Activated T-cell treated with anti-CD3 and anti-CD28 coated beads, Interleukin-2, amount 50 U/mL, for 4 hours (primary cell): ENCODE measurements at places on chromosomes 12 and 14.

- peak; percentile 12 for DNase-seq
Measured at GRCh38 chr12:100668945-100669536, 95.6 kb downstream of the GAS2L3 start.

- no peak for DNase-seq
Measured at GRCh38 chr14:77738559-77739250, 22.3 kb downstream of the SNW1 start.

DNA sequence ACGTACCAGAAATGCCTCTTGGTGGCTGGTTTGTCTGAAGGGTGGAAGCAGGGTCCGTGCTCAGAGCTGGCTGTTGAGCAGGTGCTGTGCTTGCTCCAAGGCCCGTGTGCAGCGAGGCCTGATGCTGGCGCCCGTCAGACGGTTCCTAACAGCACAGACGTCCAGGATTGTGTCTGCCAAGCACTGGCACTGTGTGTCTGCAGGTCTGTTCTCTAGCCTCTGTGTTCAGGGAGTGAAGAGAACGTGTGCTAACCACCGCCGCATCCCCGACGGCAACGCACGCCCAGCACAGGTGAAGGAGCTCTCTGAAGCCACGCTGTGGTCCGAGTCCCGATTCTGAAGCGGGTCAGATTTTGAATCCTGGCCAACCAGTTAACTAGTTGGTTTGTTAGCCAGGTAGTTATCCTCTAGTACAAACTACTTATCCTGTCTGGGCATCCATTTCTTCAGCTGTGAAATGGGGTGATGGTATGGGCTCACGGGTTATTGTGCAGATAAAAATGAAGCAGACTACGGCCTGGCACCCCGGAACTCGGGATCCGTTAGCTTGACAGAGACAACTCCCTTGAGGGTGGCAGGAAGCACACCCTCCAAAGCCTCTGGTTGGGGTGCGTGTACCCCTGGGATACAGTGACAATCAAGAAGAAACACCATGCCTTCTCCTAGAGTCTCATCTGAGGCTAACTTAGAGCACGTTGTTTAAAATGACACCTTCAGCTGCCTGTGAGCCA, 18.6 kb upstream of the TDRD9 start:
- DNase-seq = no peak

DNA sequence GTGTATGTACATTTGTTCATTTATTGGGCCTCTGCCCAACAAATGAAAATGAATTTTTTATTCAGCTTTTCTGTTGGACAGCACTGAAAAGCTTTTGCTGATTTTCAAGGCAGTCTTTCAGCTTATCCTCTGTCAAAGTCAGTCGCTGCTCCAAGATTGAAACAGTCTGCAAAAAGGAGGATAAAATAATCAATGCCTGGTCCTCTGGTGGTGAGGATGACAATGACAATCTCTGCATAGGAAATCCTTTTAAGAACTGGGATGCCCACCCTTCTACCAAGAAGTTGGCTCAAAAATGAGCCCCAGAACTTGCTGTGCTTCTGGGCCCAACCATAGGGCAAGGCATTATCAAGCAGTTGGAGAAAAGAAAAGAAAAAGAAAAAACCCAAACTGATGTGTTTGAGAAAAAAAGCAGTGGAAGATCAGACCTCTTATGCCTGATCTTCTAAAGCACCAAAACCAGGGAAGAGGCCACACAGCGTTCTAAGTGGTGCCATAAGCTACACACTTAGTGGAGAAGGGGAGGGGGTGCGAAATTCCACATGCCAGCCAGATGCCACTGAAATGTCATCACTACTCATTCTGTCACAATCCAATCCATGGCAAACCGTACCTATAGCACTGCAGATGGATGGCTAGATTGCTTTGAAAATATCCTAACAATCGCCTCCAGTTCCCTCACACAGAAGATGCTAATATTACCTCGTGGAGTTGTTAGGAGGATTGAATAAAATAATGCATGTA, 69.0 kb upstream of the DUSP6 start:
- no peak for DNase-seq

- DNase-seq = no peak
Measured at GRCh38 chr12:99984271-99985128, at the start of gene ANKS1B. ANKS1B (minus strand) TSS chr12:99984936; CDS start chr12:99984237, 699 bp downstream.

GRCh38 chr12:4434706-4435425, 10.7 kb downstream of the FGF6 start:
- no peak for DNase-seq

GRCh38 chr12:64946132-64946829, 121.8 kb downstream of the TBC1D30 start:
- DNase-seq = no peak
